Suppressor macrophage treated with lipopolysaccharide for 1 hour (primary cell): ENCODE measurements at places on chromosomes 7 and 10.

GRCh38 chr7:32574626-32575025, 79.3 kb downstream of the AVL9 start:
- DNase-seq: no peak

GRCh38 chr7:104111271-104111670, 96.5 kb downstream of the ORC5 start:
- DNase-seq: no peak

GRCh38 chr7:67422601-67423000, 426.0 kb downstream of the TYW1 start:
- DNase-seq: no peak

GRCh38 chr7:4830176-4830575, 31.7 kb downstream of the PAPOLB start:
- peak; percentile 81 for DNase-seq

DNA sequence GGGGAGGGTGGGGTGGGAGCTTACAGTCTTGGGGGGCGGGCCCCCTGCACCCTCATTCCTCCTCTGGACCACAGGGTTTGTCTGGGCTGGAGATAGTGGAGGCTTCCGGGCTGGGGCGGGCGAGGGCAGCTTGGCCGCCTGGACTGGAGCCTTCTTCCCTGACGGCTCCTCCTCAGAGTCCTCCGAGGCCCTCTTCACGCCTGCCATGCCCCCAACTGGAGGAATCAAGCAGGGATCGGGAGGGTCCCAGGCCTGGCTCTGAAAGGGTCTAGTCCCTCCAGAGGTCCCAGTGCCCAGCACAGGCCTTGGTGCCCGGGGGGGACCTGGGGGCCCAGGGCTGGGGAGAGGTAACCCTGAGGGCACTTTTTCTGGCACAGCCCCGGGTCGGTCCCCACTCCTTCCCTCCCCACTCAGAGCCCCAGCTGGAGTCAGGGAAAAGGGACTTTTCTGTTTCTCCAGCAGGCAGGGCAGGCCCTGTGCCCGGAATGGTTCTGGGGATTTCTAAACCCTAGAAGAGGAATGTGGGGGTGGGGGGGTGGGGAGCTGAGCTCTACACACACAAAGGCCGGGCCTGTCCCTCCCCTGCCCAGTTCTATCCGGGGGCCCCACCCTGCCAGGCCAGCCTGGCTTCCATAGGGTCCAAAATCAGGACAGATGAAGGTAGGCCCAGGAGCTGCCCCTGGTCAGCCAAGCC, 11.6 kb downstream of the MICALL2 start:
- peak; percentile 42 for DNase-seq

DNA sequence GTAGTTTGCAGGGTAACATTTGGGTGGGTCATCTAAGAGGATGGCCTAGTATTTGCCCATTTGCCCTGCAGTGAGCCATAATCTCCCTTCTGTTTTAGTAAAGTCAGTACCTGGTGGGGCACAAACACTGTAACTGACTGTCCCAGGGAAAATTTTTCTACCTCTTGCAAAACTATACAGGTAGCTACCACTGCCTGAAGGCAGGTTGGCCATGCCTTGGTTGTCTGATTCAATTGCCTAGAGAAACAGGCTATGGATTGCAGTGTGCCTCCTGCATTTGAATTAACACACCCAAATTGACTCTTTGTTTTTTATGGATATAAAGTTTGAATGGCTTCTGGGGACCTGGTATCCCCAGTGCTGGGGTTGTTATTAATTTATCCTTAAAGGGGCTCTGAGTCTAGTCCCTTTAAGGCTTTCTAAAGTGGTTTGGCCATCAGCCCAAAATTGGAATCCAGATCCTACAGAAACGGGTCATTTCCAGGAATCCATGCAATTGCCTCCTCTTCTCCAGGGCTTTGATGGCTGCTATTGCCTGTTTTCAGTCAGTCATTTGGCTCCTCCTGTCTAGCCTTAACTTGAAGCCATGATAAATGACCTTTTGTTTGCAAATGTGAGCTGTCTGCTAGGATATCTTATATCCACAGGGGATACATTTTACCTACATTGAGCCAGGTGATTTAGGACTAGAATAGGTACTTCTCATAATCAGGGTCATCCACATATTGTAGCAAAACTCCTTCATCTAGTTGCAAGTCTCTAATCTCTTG, 89.1 kb downstream of the STRA8 start:
- no peak for DNase-seq

- DNase-seq: no peak
These were observed 12.8 kb upstream of the LAMB1 start for GRCh38 chr7:108015740-108016139.

GRCh38 chr7:25098096-25099046, 26.7 kb downstream of the CYCS start:
- peak; percentile 77 for DNase-seq

GRCh38 chr7:14888962-14889361, 13.6 kb downstream of the DGKB start:
- DNase-seq: no peak

GRCh38 chr7:83101530-83101929, 61.2 kb downstream of the PCLO start:
- no peak for DNase-seq

- DNase-seq: no peak
These were observed 582.4 kb upstream of the FZD8 start for GRCh38 chr10:36224431-36224985.

- no peak for DNase-seq
These were observed 15.2 kb downstream of the KCP start for GRCh38 chr7:128895320-128895719.

- no peak for DNase-seq
These were observed 54.1 kb upstream of the NCAPG2 start for GRCh38 chr7:158758586-158759244.

- peak; percentile 61 for DNase-seq
These were observed 117.3 kb downstream of the FANK1 start for GRCh38 chr10:126013489-126014281.
